ENCODE measurements at places on chromosomes 11 and 22.

DNA sequence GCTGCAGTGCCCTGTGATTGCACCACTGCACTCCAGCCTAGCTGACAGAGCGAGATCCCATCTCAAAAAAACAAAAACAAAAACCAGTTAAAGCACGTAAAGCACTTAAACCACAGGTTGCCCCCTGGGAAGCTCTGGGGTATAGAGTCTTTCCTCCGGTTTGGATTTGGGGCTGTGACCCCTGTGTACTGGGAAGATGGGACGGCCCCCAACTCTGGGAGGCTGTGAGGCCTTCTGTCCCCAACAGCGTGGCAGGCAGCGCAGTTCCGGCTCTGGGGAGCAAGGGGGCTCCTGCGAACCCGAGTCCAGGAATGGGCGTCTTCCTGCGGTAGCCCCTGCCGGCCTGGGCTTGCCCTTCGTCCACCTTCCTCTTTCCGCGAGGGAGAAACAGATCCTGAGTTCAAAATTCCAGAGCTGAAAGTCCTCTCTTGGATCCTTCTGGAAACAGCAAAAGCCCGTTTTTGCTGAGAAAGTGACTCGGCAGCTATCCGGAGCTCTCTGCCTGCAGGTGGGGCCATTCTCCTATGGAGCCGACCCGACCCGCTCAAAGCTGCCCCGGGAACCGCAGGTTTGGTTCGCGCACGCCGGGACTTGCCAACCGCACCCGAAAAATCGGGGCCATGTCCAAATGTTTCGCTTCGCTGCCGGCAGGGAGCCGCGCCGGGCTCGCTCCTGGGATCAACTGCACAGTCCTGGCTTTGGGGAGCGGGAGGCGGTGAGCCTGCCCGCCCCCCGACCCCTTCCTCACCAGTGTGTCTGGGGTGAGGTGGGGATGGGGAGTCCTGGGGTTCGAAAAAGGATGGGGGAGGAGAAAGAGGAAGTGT, 36.3 kb upstream of the POLA2 start:
- no peak for DNase-seq

GRCh38 chr22:39270792-39271191, 26.0 kb upstream of the PDGFB start:
- DNase-seq, result no peak

- DNase-seq, result no peak
Observed at GRCh38 chr11:60916669-60917206, 2.8 kb downstream of the TMEM109 start.

GRCh38 chr11:44275961-44276550, 33.9 kb downstream of the ALX4 start:
- DNase-seq, result no peak

GRCh38 chr22:41857155-41857859, 24.4 kb downstream of the SREBF2 start:
- DNase-seq, result peak; percentile 72

- no peak for DNase-seq
Observed at GRCh38 chr11:105838668-105839384, 183.2 kb downstream of the MSANTD4 start.

- no peak for DNase-seq
Observed at GRCh38 chr11:71172680-71173079, 79.7 kb downstream of the SHANK2 start.

GRCh38 chr22:36713436-36713835, 9.9 kb upstream of the CACNG2 start:
- DNase-seq, result no peak

- DNase-seq, result no peak
Observed at GRCh38 chr11:57217053-57217452, 20.0 kb downstream of the APLNR start.

DNA sequence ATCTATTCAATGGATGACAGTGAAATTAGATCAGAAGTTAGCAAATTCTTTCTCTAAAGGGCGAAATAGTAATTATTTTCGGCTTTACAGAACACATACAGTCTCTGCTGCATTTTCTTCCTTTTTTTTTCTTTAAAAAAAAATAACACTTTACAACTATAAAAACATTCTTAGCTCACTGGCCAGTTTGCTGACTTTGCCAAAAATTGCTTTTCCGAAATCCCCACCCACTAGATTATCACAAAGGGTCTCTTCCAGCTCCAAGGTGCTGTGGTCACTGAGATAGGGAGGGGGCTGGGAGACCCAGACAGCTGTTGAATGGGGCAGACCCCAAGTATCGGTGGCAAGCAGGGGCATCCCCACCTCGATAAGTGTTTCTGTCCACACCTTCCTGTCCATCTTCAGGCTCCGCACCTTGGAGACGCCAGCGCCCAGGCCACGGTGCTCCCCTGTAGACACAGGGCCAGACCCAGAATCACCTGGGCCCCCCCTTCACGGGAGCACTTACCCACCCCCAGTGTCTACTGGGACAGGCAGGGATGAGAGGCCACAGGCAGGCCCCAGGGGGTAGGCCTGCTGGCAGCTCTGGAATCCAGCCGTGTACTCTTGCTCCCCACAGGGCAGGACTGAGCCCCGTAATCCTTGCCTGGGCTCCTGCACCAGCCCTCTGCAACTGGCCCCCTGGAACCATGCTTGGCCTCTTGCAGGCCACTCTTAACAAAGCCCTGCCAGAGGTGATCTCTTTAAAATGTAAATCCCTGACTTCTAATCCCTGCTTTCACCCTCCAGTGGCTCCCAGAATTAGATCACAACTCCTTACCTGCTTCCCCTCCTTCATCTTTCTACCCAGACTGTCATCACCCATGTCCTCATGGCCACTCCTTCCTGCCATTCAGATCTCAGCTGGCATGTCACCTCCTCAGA, 31.5 kb upstream of the PDE2A start:
- DNase-seq, result no peak

DNA sequence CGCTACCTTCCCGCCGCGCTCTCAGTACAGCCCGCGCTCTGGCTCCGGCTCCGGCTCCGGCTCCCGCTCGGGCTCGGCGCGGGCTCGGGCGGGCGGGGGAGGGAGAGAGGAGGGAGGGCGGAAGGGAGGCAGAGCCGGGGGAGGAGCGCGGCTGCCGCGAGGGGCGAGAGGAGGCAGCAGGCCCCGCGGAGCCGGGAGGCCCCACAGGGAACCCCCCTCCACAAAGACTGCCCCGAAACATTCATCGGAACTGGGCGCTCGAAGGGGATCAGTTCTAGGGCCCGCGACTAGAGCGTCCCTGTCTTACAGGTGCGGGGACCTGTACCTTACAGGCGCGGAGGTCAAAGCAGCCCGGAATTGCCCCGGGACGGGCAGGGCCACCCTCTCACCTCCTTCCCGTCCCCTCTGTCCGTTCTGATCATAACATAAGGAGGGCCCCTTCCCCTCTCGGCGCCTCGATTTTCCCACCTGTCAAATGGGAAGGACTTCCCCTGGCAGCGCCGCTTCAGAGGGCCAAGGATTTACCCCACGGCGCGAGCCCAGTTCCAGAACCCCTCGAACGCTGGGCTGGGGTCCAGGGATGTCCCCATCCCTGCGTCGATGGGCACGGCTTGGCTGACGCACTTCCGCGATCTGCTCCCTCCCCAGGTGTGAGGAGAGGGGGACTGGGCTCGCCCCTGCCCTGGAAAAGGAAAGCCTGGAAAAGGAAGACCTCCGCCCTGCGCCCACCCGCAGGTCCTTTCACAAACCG, at the start of gene SHISA8:
Gene SHISA8 (minus strand): TSS at position 40 of the 751 bp plus-strand sequence. CDS start 407 bp downstream, outside the sequence.
- peak; percentile 56 for DNase-seq

Measured in Calu3 (cell line).